ENCODE measurements at places on chromosomes 6 and 20. TPM values are rescaled to one million over a fixed set of nuclear protein-coding genes. Genes with fewer than 3 reads are reported as not detected.
A peak's percentile ranks its signal among the peaks of the same experiment; 100 is the strongest.

DNA sequence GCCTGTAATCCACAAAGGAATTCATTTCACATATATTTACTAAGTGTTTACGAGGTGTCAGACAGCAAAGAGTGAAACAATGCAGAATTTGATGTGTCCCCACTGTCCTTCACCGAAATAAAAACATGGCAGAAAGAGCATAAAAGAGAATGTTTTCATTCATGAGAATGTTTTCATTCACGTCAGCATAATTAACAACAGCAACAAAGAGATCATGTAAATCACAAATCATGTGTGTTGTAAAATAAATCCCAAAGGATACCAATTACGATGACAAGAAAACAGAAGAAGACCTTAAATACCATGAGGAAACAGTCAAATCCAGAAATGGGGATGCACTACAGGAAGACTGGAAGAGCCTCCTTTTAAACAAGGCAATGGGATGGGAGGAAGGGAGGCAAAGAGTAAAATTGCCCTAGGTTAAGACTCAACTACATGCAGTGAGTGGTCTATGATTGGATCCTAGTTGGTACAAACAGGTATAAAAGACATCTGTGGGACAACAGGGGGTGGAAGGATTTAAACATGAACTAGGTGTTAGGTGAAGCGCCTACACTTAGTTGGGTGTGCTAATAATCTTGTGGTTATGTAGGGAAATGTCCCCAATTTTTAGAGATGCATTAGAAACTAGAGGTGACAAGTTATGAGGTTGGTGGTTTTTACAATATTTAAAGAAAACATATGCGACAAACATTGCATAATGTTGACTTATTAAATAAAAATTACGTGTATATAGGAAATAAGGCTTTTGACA is 1.5 kb downstream of the ZSCAN31 start:
- DNase-seq = no peak
- peak overlapping the region; percentile 72 for H3K4me3 ChIP-seq
- peaks cover 7% of the 10 kb centered on the region for H3K4me1 ChIP-seq
- no peaks in the 10 kb centered on the region for H3K27me3 ChIP-seq

- no peaks in the 10 kb centered on the region for H3K4me1 ChIP-seq
- DNase-seq = no peak
- H3K4me3 ChIP-seq = no peak overlapping the region
- no peak overlapping the region for H3K27ac ChIP-seq
Observed at GRCh38 chr20:63080811-63081210, 74.0 kb upstream of the BHLHE23 start.

- no peak overlapping the region for H3K27ac ChIP-seq
- H3K36me3 ChIP-seq = no peaks in the 10 kb centered on the region
- peak; percentile 34 for DNase-seq
- H3K4me1 ChIP-seq = peaks cover 7% of the 10 kb centered on the region
Observed at GRCh38 chr6:87945966-87946365, 101.7 kb upstream of the SPACA1 start.

Gene RREB1
- total RNA-seq = 21.4 TPM

Gene SLC22A2
- 0.04 TPM for total RNA-seq

- H3K4me1 ChIP-seq = peaks cover 5% of the 10 kb centered on the region
- DNase-seq = peak; percentile 57
- H3K36me3 ChIP-seq = no peaks in the 10 kb centered on the region
- H3K27me3 ChIP-seq = peaks cover 3% of the 10 kb centered on the region
- H3K4me3 ChIP-seq = peak overlapping the region; percentile 45
Observed at GRCh38 chr20:21125072-21125848, 622 bp upstream of the KIZ start.

Gene TMEM170B
- total RNA-seq = 3.9 TPM

All from muscle of leg (tissue), 16 donors.